ENCODE measurements at places on chromosomes 6 and 20.
A peak's percentile ranks its signal among the peaks of the same experiment; 100 is the strongest.

- DNase-seq, result no peak
Observed at GRCh38 chr6:52317211-52317610, 32.7 kb upstream of the MCM3 start.

- no peak for DNase-seq
Observed at GRCh38 chr20:59809630-59810448, 123.6 kb downstream of the SYCP2 start.

GRCh38 chr6:53441035-53441493, 92.3 kb upstream of the ELOVL5 start:
- DNase-seq, result peak; percentile 14

- DNase-seq, result no peak
Observed at GRCh38 chr6:113488812-113489685, 368.1 kb upstream of the MARCKS start.

GRCh38 chr6:87653074-87653962, 48.7 kb downstream of the AKIRIN2 start:
- peak; percentile 34 for DNase-seq

DNA sequence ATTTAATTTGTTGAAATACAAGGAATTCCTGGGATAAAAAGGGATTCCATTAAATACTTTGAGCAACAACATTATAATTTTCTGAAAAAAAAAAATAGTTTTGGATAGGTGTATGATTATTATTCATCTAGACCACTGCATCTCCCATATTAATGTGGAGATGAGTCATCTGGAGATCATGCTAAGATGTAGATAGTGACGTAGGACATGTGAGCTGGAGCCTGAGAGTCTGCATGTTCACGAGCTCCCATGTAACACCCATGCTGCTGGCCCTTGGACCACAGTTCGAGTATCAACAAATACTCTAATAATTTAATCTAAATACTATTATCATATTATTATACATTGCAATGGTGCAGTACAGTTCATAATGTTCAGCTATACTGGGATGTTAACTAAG, 91.6 kb downstream of the EPM2A start:
- no peak for DNase-seq

GRCh38 chr6:39195792-39196385, 33.4 kb downstream of the KCNK5 start:
- DNase-seq, result no peak
